ENCODE measurements at places on chromosomes 11 and 22.

DNA sequence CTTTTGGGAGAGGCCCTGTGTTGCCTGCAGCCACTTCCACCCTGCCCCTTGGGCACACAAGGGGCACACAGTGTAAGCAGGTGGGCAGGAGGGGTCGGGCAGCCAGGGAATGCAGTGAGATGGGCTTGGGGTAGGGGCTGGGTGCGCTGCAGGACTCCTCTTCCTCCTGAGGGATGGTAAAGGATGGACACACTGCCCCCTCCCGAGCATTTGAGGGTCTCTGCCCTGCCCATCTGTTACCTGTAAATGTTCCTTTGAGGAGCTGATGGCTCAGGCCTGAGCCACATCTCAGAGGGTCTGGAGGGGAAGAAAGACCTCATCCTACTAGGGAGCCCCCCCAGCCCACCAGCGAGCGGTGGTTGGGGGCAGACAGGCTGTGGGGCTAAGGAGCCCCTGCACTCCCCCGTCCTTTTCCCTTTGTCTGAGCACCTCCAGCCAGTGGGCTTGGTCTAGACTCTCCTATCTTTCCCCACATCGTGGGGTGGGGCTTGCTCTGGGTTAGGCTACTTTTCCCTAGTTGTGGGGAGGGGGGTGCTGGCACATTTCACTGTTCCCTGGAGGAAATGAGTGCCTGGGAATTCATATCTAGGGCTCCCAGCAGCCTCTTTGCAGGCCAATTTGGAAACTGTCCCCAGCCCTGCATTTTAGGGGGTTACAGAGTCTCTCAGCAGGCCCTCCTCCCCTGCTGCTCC lies 1.7 kb upstream of the TSSC4 start:
- DNase-seq: no peak

DNA sequence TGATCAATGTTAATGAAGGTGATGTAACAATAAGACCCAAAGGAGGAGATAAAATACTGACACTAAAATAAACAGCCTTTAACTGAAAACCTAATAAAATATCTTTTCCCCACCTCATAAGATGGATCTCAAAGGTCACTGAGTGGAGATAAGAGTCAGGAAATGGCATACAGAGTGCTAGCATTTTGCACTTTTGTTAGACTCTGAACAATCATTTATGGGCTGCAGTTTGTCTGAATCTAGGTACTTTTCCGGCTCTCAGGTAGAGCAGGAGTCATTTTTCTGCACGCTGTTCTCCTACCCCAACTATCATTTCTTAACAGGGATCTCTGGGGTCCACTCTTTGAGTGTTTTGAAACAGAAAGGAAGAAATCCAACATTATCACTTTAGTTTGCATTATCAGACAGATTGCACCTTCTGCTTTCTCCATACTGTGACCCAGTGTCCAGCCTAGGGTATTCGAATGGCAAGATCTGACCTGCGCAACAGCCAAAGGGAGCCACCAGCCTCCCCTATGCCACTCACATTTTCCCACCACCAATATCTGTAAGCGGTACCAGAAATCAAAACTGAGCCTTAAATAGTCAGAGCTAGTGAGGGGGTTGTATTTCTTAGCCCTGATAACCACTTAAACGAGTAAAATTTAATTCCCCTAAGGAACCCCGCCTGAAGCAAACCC lies 863 bp downstream of the SIAE start:
- no peak for DNase-seq

DNA sequence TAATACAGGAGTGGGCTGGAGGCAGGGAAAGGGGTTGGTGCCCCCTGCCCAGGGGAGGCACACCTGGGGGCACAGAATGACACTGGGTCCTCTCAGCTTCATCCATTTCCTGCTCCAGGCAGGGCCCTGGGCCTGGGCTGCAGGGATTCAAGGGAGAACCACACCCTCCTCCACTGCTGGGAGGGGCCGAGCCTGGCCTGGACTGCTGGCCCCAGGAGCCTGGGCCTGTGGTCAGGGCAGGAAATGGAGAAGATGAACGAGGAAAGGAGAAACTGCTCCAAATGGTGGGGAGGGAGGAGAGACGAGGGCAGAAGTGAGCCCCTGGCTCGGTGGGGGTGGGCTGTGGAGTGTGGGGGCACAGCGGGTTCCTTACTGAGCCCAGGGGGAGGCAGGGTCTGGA lies 38.1 kb upstream of the KCNQ1OT1 start:
- DNase-seq: peak; percentile 8

DNA sequence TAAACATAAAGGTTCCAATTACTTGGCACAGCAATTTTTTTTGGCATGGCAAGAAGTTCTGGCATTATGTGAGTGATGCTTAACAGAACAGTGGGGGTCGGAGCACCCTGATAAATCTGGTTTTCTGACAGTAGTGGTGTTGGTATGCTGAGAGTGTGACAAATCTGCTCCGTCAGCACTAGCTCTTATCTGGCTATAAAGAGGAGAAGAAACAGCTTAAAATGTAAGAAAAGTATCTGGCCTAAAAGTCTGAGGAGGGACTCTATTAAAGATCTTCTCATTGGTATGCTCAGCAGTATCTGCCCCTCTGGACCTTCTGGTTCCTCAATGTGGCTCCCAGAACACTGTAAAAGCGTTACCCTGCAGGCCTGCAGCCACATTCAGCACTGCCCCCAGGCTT lies 137.4 kb downstream of the PLEKHA7 start:
- DNase-seq: no peak

GRCh38 chr11:88494848-88495247 lies 157.3 kb upstream of the CTSC start:
- DNase-seq: no peak

GRCh38 chr11:104602643-104603042 lies 295.6 kb downstream of the CASP12 start:
- DNase-seq: peak; percentile 50

- no peak for DNase-seq
Observed at GRCh38 chr22:47779474-47779873, 1017.0 kb downstream of the TBC1D22A start.

GRCh38 chr11:106177311-106177710 lies 99.8 kb downstream of the AASDHPPT start:
- no peak for DNase-seq

GRCh38 chr22:34743110-34743751 lies 322.7 kb upstream of the ISX start:
- no peak for DNase-seq

- peak; percentile 26 for DNase-seq
Observed at GRCh38 chr22:35634943-35635540, 13.2 kb upstream of the APOL6 start.

- no peak for DNase-seq
Observed at GRCh38 chr22:37843741-37844089, 419 bp downstream of the ANKRD54 start.

DNA sequence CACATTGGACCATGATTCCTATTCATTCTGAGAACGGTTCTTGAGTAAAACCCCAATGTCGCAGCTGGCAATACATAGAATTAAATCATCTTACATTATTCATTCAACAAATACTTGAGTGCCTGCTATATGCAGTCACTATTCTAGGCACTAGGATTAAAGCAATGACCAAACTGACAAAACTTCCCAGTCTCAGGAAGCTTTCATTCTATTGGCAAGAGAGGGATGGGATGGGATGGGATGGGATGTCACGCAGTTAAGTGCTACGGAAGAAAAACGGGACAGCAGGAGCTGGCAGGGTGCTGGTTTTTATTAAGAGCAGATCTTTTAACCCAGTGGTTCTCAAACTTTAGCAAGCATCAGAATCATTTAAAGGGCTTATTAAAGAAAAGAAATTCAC lies 2.9 kb downstream of the PAK1 start:
- DNase-seq: no peak

DNA sequence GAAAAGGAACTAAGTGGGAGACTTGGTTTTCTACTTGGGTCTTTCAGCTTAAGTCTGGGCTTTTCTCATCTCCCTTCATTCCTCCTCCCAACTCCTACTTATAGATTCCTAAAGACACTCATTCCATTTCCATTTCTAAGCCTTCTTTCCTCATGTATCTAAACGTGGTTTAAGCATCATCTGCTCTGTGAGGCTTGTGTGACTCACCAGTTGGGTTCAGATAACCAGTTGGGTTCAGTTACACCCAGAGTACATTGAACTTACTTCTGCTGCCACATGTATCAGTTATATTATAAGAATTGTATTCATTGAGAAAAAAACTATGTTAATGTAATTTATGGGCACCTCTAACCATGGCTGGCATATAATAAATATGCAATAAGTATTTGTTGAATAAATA lies 831.2 kb upstream of the CCDC90B start:
- DNase-seq: no peak

GRCh38 chr22:37235897-37236607 lies 8.0 kb downstream of the RAC2 start:
- no peak for DNase-seq

DNA sequence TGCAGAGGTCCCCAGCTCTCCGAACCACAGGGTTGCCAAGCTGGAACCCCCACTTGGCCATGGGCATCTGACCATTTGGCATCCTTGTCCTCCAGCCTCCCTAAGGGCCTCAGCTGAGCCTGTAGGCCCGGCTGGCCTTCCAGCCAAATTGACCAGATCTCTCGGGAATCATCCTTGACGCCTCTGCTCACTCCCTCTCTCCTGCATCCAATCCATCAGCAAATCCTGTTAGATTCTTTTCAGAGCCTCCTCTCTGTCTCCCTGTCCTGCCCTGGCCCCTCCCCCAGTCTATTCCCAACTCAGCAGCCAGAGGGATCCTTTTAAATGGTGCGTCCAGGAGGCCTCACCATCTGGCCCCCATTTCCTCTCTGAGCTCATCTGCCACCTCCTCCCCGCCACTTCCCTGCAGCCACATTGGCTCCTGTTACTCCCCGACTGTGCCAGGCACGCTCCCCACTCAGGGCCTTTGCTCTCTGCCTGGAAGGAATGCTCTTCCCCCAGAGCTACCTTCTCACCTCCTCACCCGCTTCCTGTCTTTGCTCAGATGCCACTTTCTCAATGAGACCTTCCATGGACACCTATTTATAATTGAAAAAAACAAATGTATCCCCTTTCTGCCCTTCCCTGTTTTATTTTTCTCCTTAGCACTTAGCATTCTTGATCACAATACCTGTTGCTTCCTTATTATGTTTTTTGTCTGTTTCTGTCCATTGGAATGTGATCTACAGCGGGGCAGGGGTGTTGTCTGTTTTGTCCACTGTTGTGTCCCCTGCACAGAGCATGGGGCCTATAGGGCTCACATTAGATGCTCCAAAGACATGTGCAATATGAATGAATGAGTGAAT lies 78.1 kb downstream of the NFAM1 start:
- DNase-seq: no peak
